ENCODE measurements at places on chromosomes 1 and 21.
A peak's percentile ranks its signal among the peaks of the same experiment; 100 is the strongest.

DNA sequence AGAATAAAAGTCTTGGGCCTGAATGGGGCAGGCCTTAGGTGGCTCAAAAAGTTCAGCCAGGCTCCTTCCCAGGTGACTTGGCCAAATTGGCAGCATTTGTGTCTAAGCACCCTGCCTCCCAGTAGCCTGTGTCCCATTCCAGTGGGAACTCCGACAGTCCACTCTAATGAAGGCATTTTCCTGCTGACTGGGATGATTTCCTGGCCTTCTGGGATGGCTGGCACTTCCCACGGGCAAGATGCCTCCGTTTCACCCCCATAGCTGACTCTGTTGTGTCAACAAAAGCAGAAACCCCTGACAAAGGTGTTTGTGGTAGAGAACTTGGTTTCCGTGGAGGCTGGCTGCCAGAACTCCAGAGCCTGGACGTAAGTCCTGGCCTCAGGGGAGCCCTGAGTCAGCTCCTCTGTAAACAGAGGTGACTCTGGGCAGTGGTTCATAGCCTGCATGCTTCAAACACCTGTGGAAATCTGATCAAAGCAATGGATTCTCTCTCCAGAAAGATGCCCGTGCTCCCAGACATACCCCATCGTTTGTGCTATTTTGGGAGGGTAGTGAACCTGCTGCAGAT, 36.6 kb downstream of the WNT3A start:
- DNase-seq, result no peak

DNA sequence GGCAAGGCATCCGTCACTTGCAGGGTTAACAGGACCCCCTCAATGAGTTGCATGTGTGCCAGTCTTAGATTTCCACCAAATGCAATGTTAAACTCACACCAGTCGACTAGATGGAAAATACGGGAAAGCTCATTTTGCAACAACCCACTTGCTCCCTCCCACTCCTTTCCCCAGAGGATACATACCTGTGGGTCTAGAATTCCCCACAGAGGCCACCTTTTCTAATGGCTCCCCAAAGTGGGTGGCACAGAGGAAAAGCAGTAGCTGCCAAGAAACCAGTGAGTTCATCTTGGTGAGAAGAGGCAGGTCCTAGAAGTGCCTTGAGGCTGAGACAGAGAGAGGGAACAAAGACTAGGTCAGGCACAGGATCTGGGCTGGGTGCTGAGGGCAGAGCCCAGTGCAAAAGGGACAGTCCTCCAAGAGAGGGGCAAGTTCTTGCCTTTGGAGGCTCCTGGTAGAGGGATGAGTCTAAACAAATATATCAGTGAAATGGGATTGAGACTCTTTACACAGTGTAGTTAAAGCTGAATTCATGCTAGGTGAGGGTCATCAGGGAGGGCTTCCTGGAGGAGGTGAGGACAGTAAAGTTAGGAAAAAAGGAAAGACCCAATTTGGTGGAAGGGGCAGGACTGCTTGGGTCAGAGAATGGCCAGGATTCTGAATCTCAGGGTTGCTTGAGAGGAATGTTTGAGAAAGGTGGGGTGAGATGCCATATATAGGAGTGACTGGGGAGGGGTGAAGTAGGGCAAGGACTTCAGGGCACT, 3.5 kb downstream of the KISS1 start:
- DNase-seq, result no peak

DNA sequence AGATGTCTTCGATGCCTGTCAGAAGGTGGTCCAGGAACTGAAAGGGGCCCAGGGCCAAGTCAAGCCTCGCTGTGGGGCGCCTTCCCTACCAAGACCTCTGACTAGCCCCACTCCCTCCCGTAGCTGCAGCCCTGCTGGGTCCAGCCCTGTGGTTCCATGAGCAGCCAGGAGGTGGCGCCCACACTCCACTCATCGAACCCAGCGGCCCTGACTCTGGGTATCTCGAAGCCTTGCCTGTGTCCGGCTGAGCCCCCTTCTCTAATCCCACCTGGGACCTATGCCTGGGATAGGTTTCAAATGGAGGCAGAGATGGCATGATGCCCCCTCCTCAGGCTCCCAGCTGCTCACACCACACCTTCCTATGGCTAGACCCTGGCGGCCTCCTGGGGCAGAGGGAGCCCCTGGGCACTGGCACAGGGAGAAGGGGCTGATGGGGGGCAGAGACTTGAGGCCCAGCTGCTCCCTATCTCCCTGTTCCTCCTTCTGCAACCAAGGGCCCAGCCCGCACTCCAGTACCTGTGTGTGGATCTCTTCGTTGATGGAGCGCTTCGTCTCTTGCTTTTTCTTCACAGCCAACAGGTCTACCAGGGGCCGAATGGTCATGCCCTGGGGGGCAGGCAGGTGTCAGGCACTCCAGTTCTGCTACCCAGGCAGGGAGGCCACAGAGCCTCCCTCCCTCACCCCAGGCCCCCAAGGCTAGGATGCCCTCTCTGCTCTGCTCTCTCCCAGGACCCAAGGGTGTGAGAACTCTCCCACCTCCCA, 52.0 kb downstream of the SLC9A1 start:
- peak; percentile 87 for DNase-seq

GRCh38 chr1:18700530-18700929, 69.9 kb downstream of the PAX7 start:
- DNase-seq, result no peak

- DNase-seq, result no peak
Observed at GRCh38 chr1:214843281-214843680, 239.3 kb upstream of the KCNK2 start.

DNA sequence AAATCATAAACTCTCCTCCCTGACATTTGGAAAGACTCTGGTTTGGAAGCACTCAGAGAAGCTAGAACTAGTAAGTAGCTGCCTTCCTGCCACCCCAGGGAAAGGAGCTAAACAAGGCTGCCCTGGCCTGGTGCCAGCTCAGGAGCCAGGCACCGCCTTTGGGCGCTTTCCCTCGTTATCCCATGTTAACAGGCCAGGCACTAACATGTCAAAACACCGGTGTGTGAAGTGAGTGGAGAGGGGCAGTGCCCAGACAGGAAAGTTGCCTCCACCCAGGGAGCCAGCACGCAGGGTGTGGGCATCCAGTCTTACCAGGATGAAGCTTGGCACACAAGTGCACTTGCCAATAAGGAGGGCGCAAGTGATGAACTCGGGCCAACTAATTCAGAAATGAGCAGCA, 346.8 kb downstream of the RRAGC start:
- no peak for DNase-seq

DNA sequence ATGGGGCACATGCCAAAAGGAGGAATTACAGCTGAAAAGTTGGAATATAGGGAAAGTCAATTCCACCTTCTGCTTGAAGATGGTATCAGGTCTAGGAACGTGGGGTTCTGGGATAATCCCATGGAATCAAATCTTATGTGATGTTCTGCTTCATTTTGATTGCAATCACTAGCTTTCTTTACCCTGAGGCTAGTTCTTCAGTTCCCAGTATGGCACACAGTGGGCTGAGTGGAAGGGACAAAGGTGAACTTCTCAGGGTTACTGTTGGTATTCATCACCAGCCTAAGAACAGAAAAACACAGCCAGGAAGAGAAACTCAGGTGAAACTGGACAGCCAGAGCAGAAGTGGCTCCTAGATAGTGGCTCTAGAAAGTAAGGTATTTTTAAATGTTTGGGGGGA, 117.8 kb downstream of the TNFSF18 start:
- DNase-seq, result no peak

- no peak for DNase-seq
Observed at GRCh38 chr1:118998171-118998570, 10.0 kb upstream of the TBX15 start.

DNA sequence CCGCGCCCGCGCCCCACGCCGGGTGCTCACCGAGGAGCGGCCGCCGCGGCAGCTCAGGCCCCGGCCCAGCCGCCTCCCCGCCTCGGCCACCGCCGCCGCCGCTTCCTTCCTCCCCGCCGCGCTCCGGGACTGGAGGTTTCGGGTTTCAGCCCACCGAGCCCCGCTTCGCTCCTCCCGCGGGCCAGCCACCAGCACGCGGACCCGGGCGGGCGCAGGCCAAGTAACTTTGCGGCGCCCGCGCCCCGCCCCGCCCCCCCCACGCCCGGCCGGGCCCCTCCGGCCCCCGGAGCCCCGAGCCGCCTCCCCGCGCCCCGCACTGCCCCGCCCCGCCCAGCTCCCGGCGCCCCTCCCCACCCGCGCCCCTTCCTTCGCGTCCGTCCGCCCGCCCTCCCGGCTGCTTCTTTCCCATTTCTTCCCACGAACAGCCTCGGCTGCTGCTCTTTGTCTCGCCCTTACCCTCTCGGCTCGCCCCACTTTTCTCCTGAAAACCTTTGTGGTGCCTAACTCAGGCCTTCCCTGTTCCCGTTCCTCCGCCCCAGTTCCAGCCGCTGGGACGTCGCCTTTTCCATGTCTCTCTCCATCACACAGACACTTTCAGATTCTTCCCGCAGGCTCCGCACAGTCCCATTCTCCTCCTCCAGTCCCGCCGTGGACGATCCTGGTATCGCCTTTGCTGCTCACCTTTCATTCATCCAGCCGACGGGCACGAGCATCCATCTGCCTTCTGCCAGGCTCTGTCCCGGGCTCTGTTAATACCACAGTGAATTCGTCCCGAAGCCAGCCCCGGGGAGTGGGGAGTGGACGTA, at the start of gene GPR161:
GPR161 (minus strand) TSS at position 222 of the 806 bp plus-strand sequence. CDS start 32,080 bp downstream, outside the sequence.
- no peak for DNase-seq

DNA sequence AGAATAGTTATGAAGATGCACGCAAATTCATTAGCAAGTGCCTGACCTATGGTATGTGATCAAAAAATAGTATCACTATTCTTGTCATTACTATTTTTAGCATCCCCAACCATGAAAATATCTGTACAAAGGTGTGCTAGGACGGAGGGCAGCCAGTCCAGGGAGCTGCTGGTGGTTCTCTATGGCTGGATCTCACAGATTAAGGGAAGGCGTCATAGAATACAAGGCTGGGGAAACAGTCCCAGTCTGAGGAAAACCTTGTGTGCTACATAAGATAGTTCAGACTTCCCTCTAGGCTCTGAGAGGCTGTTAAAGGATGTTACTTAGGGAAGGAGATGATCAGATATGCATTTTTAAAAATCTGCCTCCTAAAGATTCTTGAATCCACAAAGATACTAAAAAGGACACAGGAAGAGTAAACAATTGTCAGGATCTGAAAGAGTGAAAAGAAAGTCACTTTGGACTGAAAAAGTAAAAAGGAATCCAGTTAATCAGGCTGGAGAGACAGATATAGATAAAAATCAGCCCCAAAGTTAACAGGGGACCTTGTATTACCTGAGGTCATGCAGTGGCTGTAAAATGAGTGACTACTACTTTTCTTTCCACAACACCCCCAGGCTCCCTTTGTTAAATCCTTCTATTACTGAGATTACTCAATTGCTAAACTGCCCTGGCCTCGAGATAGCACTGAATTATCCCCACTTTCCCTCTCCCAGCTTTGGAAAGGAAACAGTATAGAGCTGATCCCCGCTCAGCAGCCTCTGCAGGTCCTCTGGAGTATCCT, 108.6 kb downstream of the MAB21L3 start:
- DNase-seq, result no peak

DNA sequence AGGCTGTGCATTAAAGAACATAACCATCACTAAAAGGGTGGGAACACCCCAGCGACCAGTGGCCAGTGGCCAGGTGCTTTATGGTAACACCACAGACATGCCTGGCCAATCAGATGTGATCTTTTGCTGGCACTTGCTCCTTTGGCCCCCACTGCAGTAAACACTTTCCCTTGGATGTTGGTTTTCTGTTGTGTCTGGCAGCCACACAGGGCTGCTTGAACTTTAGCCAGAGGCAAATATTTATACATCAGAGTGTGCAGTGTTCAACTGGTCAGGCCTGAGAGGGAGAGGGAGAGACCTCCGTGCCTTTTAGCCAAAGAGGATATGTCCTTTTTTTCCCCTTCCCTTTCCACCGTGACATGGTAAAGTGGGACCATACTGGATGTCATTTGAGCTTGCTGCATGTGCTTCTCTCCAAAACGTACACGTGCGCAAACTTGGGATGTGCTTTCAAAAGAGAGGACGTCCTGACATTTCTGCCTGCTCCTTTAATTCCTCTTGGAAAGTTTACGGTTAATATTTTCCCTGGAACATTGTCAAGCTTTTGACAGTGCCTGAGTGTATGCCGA, 101.2 kb downstream of the NFIA start:
- DNase-seq, result no peak

DNA sequence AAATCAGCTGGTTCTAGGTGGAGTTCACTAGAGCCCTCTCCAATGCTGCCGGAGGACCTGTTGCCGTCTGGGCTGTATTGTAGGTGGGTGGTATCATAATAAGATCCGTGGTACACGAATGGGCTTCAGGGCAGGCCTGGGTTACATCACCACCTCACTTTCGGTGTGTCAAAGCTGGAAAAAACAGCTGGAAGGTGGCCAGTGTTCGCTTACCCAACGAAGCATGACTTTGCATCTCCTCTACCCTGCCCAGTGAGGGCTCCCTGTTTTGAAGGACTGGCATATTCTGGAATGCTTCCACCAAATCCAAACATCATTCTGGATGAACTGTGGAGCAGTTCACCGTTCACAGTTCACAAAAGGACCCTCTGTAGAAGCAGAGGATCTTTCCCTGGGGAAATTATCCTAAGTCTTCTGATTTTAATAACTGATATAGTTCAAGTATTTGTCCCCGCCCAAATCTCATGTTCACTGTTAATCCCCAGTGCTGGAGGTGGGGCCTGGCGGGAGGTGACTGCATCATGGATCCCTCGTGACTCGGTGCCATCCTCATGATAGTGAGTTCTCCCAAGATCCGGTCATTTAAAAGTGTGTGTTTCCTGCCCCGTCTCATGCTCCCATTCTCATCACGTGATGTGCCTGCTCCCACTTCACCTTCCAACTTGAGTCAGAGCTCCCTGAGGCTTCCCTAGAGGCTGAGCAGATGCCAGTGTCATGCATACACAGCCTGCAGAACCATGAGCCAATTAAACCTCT, 429.0 kb downstream of the KIF26B start:
- no peak for DNase-seq

GRCh38 chr1:159992161-159992560, 38.1 kb upstream of the SLAMF9 start:
- no peak for DNase-seq

GRCh38 chr1:54051933-54052430, 1.0 kb downstream of the TMEM59 start:
- DNase-seq, result no peak

DNA sequence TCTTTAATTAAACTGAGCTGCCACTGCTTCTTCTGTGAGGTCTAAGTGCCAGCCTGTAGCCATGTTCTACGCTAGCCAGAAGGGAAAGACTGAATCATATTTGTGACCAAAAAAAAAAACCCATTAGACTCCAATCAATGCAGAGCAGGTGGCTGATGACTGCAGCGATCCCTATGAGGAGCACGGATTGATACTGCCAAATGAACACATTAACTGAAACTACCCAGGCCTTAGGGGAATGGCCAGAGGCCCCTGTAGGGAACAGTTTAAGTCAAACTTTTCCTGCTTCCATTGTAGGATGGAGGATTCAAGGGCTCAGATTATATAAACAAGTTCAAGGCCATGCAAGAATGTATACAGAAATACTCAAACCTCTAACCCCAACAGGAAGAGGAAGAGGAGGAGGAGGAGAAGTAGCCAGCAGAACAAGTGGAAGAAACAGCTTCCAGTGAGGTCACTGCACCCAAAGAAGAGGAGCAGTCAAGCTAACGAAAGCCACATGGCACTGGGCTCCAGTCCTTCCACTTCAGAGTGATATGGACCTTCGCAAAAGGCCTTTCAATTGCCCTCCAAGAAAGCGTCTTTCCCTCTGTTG, 328.3 kb downstream of the SMYD3 start:
- DNase-seq, result no peak

GRCh38 chr21:40118527-40118926, 251.3 kb downstream of the PCP4 start:
- DNase-seq, result no peak

Measured in stimulated activated CD4-positive, alpha-beta T cell treated with anti-CD3 and anti-CD28 coated beads, TNF-alpha, amount 100 ng/mL, for 1 hour (primary cell).